Activated T-helper 1 cell treated with anti-CD3 and anti-CD28 coated beads, Interleukin-12 subunit alpha, Interleukin-12 subunit beta, Interleukin-2, Interleukin-4 antibody, amounts not matched to agents 30 ng/mL and 10 ng/mL and 1 ng/mL, durations not matched to agents 14 hours and 24 hours and 36 hours (primary cell): ENCODE measurements at places on chromosomes 7 and 10. TPM values are rescaled to one million over a fixed set of nuclear protein-coding genes. Genes with fewer than 3 reads are reported as not detected.

Gene TSPAN12
- not detected in 2 replicates for total RNA-seq

Gene SFMBT2
- total RNA-seq: 38.3 and 39.1 TPM in 2 replicates

- no peak for DNase-seq
Measured at GRCh38 chr10:103493362-103493915, at the start of gene NEURL1. TSS of gene NEURL1 (plus strand) at chr10:103493705. CDS start at chr10:103494388, 683 bp downstream.

DNA sequence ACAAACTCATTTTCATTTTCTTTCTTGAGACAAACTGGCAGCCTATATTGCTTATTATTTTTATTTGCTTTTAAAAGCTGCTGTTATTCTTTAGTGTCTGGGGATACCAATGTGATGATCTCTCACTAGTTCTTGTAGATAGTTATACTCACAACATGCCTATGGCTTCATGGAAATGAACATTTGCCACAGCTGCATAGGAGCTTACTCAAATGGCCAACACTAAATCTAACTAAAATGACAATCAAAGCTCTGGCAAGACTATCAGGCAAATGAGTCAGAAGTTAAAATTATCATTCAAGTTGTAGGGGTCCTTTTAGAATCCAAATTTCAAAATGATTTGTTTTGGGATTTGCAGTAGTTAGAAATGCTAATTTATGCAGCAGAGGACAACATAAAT lies 225.9 kb downstream of the ANK3 start:
- no peak for DNase-seq

GRCh38 chr7:105647591-105647990 lies 66.3 kb upstream of the EFCAB10 start:
- no peak for DNase-seq

DNA sequence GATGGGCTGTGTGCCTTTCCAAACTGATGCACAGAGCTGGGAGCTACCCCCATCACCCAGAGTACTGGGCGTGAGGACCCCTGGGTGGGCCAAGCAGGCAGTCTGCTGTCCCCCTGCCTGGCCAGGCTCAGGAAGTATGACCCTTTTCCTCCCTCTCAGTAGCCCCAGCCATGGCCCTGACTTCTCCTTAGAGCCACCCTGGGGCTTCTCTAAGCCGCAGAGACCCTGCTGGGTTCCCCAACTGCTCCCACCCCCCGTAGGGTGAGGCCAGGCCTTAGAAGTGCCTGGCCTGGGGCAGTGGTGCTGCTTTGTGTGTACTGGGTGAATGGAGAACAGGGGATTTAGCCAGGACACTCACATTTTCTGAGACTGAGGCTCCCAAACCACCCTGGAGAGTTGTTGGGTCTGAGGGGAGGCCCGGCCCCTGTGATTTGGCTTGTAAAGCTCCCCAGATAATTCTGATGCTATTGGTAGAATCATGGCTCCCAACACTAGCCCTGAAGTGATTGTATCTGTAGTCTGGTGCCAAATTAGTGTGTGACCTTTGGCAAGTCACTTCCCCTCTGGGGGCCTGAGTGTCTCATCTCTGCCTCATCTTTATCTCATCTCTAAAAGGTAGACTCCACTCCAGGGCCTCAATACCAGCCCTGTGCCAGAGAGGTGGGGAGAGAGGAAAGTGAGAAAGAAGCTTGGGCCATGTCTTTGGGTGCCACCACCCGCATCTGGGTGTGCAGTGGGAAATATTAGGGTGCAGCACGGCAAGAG lies 99.7 kb upstream of the PPIF start:
- DNase-seq: no peak

DNA sequence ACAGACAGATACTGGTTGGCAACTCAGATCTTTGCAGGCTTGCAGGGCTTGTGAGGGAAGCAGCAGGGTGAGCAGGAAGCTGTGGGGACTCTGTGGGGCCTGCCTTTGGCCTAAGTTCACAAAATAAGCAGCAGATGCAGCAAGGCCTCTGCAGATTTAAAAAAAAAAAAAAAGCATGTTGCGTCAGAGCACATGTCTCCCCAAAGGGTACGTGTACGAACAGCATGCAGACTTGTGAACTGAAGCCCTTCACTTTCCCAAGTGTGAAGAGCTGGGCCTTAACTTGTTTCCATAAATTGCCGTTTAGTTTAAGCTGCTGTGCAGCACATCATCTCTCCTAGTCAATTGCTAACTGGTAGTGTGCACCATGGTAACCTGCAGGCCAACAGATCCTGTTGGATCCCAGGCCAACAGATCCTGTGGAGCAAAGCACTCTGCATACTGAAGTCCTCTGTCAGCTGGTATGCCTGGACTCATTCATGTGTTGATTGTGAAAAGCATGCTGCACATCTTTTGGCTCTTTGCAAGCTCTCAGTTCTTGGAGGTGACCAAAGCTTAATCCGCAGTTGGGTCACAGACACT lies 10.8 kb upstream of the XPNPEP1 start:
- no peak for DNase-seq
